ENCODE measurements at places on chromosomes 12 and 14.

DNA sequence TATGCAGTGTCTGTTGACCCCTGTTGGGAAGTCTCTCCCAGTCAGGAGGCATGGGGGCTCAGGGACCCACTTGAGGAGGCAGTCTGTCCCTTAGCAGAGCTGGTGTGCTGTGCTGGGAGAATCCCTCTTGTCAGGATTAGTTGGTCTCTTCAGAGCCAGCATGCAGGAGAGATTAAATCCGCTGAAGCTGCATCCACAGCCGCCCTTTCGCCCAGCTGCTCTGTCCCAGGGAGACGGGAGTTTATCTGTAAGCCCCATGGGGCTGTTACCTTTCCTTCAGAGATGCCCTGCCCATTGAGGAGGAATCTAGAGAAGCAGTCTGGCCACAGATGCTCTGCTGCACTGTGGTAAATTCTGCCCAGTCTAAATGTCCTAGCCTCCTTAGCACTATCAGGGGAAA, 13.1 kb upstream of the KLRC1 start:
- no peak for DNase-seq

DNA sequence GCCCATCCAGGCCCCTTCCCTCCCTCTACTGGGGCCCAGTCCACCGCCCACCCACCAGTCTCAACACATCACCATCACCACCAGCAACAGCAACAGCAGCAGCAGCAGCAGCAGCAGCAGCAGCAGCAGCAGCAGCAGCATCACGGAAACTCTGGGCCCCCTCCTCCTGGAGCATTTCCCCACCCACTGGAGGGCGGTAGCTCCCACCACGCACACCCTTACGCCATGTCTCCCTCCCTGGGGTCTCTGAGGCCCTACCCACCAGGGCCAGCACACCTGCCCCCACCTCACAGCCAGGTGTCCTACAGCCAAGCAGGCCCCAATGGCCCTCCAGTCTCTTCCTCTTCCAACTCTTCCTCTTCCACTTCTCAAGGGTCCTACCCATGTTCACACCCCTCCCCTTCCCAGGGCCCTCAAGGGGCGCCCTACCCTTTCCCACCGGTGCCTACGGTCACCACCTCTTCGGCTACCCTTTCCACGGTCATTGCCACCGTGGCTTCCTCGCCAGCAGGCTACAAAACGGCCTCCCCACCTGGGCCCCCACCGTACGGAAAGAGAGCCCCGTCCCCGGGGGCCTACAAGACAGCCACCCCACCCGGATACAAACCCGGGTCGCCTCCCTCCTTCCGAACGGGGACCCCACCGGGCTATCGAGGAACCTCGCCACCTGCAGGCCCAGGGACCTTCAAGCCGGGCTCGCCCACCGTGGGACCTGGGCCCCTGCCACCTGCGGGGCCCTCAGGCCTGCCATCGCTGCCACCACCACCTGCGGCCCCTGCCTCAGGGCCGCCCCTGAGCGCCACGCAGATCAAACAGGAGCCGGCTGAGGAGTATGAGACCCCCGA, 6.8 kb upstream of the RNU7-1 start:
- DNase-seq = no peak

DNA sequence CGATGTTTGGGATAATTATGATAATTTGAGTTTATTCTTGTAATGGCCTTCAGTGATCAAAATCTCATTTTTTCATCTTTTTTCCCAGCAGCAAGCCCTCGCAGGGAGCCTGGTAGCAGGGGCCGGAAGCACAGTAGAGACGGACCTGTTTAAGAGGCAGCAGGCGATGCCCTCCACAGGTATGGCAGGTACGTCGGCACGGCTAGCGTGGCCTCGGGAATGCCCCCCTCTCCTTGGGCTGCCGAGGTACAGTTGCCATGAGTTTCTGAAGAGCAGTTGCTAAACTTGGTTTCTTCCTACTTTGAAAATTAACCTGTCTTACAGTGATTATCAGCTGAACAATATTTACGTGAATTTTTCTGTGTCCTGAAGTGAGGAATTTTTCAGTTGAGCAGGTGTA, 29.9 kb downstream of the EP400 start:
- no peak for DNase-seq

GRCh38 chr12:67761566-67761965, 113.0 kb downstream of the DYRK2 start:
- DNase-seq = no peak

GRCh38 chr14:99037777-99038430, 234.1 kb downstream of the BCL11B start:
- DNase-seq = no peak

DNA sequence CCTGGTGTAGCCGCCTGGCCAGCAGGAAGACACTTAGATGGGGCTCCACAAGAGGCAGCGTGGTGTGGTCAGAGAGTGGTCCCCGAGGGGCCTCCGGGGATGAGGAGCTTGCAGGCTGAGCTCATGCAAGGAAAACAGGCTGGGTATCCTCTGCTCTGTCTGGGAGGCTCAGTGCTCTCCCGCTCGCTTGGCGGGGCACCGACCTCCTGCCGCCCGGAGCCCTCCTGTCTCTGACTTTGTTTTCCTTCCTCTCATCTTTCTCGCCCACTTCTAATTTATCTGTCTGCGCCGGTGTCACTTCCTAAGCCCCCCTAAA, 31.3 kb upstream of the DLK1 start:
- no peak for DNase-seq

- no peak for DNase-seq
These were observed 174.9 kb downstream of the BCAT1 start for GRCh38 chr12:24773996-24774395.

DNA sequence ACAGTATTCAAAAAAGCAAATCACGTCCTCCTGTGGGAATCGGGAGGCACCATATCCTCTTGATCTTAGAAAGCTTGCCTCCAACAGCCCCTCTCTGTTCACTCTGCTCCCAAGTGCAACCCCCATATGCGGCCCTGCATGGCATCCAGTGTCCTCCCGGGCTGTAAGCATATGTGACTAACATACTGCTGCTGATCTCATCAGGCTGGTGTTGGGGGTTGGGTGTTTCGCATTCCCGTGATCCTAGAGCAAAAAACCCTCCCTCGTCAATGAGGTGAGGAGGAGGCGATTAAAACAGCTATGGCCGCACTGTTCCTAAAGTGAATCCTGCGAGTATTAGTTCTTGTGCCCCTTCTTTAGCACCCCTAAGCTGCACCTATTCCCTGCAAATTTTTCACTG, 28.1 kb upstream of the PPM1A start:
- no peak for DNase-seq

- DNase-seq = no peak
These were observed 388.5 kb upstream of the MIS18BP1 start for GRCh38 chr14:45641541-45641940.

DNA sequence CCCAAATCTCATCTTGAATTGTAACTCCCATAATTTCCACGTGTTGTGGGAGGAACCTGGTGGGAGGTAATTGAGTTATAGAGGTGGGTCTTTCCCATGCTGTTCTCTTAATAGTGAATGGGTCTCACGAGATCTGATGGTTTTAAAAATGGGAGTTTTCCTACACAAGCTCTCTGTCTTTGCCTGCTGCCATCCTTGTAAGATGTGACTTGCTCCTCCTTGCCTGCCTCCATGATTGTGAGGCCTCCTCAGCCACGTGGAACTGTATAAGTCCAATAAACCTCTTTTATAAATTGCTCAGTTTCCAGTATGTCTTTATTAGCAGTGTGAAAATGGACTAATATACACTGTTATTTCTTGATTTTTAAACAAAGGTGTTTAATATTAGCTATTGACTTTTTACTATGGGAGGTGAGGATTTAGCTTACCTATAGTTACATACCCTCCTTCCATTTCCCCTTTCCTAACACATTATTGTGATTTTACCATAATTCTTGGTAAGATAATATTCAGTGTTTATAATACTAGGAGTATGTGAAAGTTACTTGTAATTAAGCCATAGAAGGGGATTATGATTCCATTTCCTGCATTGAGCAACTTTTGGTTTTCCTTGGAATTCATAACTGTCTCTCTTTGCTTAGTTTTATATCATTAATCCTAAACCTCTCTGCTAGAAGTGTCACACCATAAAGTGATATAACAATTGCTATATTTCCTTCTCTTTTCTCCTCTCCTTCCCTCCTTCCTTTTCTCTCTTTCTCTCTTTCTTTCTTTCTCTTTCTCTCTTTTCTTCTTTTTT, 151.0 kb upstream of the KRAS start:
- DNase-seq = no peak

GRCh38 chr14:100022772-100023451, 42.3 kb upstream of the EVL start:
- DNase-seq = peak; percentile 71

Measured in cardiac fibroblast (primary cell).